ENCODE measurements at places on chromosomes 6 and 20.
A peak's percentile ranks its signal among the peaks of the same experiment; 100 is the strongest.

DNA sequence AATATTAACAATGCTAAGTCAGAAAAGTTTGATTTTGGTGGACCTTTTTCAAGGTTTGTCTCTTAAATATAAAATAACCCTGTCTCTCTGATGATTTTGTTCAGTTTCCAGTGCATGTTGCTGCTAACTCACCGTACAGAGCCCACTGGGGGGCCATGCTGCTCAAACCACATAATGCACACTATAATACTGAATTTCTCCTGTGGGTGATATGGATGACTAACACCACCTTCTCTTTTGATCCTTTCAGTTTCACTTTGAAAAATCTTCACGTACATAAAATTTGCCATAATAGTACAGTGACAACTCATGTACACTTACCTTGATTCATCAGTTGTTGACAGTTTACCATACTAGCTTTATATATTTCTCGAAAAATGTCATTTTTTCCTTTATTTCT lies 506.6 kb upstream of the MAN1A1 start:
- DNase-seq, result no peak

DNA sequence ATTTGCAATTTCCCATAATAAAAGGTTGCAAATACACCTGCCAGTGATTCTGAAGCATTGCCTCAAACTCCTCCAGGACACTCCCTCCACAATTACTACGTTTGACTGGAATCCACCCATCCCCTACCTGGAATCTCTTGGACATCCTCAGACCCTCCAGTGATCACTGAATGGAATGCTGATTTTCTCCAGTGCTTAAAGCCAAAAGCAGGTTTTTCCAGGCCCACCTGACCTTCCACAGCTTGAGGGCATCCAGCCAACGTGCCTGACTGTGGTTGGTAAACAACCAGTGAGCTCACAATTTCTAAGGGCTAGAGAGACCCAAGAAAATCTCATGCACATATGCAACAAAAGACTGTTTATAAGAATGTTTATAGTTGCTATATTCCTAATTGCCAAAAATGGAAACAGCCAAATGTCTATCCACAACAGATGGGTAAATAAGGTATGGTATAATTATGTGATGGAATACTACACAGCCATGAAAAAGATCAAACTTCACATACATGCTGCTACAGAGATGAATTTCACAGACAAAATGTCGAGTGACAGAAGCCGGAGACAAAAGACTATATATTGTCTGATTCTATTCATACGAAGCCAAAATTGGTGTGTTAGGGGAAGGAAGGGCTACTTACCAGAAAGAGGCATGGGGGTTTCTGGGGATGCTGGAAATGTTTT lies 147.1 kb upstream of the RREB1 start:
- no peak for DNase-seq

- DNase-seq, result no peak
Measured at GRCh38 chr6:37904590-37904989, 85.1 kb downstream of the ZFAND3 start.

- peak; percentile 34 for DNase-seq
Measured at GRCh38 chr6:72246926-72247325, 360.6 kb downstream of the RIMS1 start.

GRCh38 chr6:166325383-166326042 lies 16.8 kb downstream of the SFT2D1 start:
- no peak for DNase-seq

DNA sequence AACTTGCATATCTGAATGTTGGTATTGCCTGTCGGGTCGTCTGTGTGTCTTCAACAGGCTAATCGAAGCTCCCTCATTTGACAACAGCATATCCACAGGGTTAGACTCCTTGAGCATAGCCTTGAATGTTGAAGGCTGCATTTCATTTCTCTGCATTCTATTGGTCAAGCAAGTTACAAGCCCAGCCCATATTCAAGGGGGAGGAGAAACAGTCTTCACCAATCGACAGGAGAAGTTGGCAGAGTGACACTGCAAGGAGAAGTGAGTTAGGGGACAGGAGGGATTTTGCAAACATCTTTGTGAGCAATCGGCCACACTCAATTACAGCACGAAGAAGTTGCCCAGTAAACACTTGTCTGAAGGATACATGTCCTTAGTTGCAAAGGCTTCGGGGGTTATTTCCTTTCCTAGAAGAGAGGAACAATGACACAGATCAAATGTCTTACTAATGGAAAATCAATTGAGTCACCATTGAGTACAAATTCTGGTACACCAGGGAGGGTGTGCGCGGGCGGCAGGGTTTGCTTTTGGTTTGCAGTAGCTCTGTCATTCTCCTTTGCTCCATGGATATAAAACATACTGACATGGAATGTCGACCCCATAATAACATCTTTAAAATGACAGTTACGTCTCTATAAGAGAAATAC lies 60.6 kb upstream of the NT5E start:
- no peak for DNase-seq

DNA sequence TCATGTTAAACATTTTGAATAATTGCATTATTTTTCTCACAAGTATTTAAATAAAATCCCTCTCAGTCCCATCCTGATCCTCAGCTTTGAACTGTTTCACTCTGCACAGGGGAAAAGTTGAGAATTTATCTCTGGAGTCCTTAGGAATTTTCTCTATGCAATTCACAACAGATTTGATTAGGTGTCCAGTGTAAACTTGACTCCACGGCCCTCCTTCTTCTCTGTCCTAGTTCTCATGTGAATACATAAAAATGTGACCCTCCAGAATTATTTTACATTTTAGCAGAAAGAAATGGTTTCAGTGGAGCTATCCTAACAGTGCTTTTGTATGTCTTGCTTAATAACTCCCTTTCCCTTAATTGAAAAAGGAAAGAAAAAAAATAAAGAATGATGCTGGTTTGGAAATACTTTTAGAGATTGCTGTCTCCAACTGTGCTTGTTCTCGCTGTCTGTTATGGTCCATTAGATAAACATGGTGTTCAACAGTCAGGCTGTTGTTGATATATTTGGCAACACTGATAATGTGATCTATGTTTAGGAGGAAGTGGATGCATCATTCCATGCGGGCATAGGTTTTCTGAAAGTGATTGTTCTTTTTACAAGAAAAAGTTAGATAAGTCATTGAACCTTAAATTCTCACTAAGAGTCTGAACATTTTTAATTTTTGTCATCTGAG lies 599.4 kb upstream of the CITED2 start:
- no peak for DNase-seq

DNA sequence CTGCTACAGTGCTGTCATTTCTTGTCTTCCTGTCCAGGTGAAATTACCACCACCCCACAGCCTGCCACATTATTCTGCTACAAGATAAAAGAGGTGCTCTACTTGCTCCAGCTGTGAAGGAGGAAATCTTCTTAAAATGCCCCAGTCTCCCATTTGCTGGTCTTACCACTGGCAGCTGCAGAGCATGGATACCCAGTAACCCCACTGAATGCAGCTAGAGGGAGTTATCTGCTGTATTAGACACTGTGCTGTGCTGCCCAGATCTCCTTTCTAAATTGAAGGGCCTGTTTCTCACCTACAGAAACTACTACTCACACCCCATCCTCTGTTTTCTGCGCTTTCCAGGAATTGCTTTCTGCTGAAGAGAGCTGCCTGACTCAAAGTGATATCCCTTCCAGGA lies 517.8 kb downstream of the PKHD1 start:
- DNase-seq, result peak; percentile 31
